ENCODE measurements at places on chromosomes 6 and 20.
A peak's percentile ranks its signal among the peaks of the same experiment; 100 is the strongest.

GRCh38 chr6:138345565-138346285, 32.0 kb upstream of the SMIM28 start:
- DNase-seq: no peak

- no peak for DNase-seq
These were observed 59.7 kb upstream of the MDGA1 start for GRCh38 chr6:37757381-37757780.

- DNase-seq: no peak
These were observed 64.3 kb downstream of the MRPL14 start for GRCh38 chr6:44062771-44063560.

- no peak for DNase-seq
These were observed 26.4 kb downstream of the SNX9 start for GRCh38 chr6:157849288-157850017.

- DNase-seq: no peak
These were observed 22.0 kb upstream of the SRC start for GRCh38 chr20:37323985-37324384.

GRCh38 chr6:41723530-41724227, 11.7 kb downstream of the TFEB start:
- DNase-seq: peak; percentile 58

GRCh38 chr20:7924692-7925091, 15.6 kb downstream of the HAO1 start:
- no peak for DNase-seq

DNA sequence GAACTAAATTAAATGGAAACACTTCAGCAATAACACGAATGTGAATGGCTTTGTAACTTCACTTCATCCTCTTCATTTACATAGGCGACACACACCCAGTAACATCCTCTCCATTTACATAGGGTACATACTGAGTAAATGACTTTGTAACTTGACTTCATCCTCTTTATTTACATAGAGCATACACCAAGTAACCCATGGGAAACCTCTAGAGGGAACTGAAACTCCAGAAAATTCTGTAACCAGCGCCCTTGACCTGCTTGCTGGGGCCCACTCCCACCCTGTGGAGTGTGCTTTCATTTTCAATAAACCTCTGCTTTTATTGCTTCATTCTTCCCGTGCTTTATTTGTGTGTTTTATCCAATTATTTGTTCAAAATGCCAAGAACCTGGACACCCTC, 81.6 kb upstream of the OPRM1 start:
- DNase-seq: no peak

GRCh38 chr20:33348136-33348937, 53.0 kb downstream of the CDK5RAP1 start:
- no peak for DNase-seq

DNA sequence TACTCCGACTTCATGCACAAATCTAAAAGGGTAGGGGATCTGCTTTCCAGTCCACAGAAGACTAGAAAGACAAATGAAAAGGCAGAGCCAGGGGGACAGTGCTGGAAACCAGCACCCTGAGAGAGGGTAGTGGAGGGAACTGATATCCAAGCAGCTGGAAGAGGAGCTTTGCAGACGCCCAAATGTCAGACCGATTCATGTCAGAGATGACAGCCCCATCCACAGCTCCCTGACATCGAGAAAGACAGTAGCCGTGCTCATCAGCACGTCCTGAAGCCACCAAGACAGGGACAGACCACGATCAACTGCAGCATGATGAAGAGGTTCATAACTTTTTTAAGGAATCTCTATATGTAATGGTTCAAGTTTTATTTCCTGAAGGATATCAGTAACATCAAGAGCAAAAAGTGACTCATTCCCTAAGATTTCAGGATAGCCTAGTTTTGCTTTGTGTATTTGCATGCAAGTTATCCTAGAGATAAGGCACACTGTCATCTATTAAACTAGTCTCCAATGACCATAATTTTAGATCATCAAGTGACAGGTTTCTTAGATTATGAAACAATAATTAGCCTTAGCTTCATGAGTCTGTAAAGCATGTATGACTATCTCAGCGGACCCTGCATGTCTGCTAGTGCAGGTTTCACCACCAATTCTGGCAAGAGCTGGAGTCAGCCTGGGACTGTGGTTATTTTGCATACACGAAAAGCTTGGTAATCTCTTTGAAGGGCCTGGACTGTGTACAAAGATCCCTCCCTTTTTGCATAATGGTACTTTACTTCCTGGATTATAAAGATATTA, 43.0 kb downstream of the PRDM1 start:
- no peak for DNase-seq

DNA sequence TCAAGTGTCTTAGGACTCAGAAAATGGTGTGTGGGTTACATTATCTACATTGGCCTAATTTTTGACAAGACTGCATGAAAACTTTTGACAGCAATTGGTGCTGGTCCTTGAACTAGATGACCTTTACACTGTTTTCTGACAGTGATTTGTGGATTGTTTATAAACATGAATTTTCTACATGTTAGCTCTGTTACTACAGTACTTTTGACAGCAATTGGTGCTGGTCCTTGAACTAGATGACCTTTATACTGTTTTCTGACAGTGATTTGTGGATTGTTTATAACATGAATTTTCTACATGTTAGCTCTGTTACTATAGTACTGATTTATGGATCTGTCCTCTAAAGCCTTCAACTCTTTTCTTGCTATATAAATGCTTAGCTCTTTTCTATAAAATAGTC, 16.7 kb downstream of the KCTD20 start:
- no peak for DNase-seq

- no peak for DNase-seq
These were observed 1.1 kb upstream of the JARID2 start for GRCh38 chr6:15244620-15245360.

GRCh38 chr6:101083533-101084175, 202.5 kb upstream of the ASCC3 start:
- no peak for DNase-seq

DNA sequence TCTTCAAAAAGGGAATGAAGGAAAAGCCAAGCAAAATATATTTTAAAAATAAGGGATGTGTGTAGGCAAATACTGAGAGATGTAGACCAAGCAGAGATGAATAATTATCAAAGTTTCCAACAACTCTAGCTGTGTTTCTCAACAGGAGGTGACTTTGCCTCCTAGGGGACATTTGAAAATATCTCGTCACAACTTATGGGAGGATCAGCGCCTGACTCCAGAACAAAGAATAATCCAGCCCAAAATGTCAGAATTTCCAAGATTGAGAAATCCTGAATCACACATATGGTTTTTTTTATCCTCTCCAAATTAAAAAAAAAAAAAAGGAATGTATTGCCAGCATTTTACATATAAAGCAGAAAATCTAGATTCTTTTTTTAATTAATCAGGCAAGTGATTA, 241.2 kb upstream of the ZFP64 start:
- no peak for DNase-seq

GRCh38 chr6:154583546-154584188, 73.2 kb upstream of the CNKSR3 start:
- DNase-seq: no peak

GRCh38 chr6:15804164-15805154, 141.6 kb upstream of the DTNBP1 start:
- DNase-seq: no peak

DNA sequence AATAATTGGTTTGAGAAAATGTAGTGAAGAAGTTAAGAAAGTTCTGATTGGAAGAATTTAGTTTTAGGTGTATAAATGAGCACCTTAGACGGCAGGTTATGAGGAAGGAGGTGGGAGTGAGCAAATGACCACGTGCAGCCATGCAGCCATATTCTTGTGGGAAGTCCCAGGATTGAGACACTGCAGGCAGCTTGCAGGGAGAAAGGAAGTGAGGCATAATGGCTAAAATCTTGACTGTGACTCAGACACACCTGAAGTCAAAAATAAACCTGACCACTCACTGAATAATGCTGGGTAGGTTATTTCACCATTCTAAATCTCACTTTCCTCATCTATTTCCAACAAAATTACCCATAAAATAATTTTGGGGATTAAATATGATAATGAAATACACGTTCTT, 16.6 kb downstream of the DSE start:
- DNase-seq: no peak

DNA sequence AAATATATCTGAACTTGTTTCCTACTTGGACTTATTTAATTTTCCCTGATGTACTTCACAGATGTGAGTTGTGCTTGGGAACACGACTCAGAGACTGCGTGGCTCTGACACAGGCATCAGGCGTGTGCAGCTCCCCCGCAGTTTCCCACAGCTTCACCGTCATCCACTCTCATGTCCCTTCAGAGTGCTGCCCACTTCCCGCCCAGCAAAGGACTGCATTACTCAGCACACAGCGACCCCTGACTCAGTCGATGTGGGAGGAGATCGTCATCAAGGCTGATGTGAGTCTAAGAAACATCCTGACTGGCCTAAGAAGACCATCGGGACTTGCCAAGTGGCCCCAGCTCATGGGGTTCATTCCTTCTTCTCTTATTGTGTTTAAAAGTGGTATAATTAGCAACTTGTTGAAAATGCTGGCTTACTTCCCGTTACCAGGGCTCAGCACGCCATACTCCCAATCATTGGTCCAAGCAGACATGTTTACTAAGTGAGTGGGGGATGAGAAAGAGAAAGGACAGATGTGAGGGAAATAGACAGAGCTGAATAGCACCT, 539.4 kb upstream of the JARID2 start:
- no peak for DNase-seq

GRCh38 chr6:98769546-98769945, 64.8 kb upstream of the POU3F2 start:
- DNase-seq: no peak

GRCh38 chr20:11457488-11457887, 460.2 kb upstream of the BTBD3 start:
- no peak for DNase-seq

GRCh38 chr6:13184089-13184468, 144.3 kb downstream of the TBC1D7 start:
- no peak for DNase-seq

- DNase-seq: no peak
These were observed 14.8 kb downstream of the FAXC start for GRCh38 chr6:99334526-99335127.

- DNase-seq: no peak
These were observed 35.1 kb downstream of the IGF2R start for GRCh38 chr6:160004018-160004417.

- no peak for DNase-seq
These were observed 7.4 kb upstream of the SLC12A5 start for GRCh38 chr20:46021361-46022359.

GRCh38 chr20:53216856-53217576, 244.9 kb downstream of the TSHZ2 start:
- peak; percentile 4 for DNase-seq

GRCh38 chr20:9363673-9364072, 150.7 kb upstream of the LAMP5 start:
- DNase-seq: no peak

DNA sequence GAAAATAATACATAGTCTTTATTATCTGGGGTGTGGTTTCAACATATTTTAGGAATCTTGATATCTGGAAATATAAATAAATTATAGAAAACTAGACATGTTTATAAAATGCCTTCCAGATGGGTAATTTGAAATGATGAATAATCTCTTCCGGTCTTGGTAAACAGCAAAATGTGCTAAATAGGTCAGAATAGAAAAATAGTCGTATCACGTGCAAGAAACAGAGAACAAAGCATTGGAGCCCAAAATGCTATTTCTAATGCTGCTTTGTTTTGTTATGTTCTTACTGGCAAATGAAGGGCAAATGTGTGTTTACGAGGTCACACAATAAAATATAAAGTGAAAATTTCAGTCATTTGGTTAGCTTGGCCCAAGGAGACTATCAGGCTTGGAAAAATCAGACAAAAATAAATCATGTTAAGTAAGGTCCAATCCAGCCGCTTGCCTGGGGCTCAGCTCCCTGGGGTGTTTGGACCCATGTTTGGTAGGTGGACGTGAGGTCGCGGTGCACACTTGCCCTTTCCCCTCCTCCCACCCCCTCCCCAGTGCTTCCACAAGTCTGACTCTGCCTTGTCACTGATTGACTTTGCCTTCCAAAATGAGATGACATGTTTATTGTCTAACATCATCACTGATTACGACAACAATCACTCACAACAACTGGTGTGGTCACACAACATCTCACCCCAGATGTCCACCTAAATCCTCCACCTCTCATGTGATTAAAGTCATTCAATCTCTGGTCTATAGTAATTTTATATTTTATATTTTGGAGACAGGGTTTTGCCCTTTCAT, 56.0 kb downstream of the RIN2 start:
- no peak for DNase-seq

DNA sequence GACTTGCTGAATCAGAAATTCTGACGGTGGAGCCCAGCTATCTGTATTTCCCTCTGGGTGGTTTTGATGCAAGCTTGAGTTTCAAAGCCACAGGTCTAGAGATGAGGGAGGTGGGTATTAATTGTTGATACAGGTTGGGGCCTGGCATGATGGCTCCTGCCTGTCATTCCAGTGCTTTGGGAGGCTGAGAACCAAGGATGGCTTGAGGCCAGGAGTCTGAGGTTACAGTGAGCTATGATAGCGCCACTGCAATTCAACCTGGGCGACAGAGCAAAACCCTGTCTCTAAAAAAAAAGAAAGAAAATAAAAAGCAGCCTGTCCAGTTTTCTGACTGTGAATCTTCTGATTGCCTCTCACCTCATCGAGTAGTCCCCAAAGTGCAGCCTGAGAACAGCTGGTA, 184.8 kb upstream of the SASH1 start:
- no peak for DNase-seq

GRCh38 chr20:63427724-63428330, 44.6 kb downstream of the KCNQ2 start:
- no peak for DNase-seq

DNA sequence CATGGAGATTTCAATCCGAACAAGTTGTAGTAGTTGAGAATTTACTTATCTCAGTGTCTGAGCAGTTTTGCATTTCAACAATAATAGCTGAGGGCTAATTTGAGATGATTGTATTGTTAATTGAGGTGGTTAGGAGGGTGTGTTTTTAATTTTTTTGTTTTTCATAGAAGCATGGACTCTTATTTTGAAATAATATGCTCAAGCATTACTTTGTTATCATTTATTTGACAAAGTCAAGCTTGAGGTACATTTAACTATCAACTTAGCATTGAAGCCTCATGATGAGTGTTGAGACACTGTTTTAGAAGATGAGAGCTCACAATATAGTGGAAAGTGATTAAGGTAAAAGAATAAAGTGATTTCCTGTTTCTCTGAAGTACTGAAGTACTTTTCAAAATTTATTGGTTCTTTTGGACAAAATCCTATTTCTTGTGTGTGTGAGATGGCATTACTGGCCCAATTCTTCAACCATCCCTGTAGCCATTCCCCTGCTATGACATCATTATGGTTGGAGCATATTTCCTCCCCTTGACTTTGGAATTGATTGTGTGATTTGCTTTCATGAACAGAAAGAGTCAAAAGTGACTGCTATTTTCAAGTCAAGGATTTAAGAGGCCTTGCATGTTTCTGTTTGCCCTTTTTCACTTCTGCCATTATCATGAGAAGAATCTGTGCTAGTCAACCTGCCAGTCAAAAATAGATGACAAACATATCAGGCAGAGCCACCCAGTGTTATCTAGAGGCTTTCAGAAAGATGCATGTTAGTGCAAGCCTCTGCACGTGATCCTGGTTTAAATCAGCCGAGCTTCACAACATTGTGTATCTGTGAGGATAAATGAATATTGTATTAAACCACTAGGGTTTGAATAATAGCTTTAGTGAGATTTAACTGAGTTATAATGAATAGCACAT, 1112.3 kb upstream of the CITED2 start:
- no peak for DNase-seq

Data from bone marrow (tissue), 2 donors.